ENCODE measurements at places on chromosomes 5 and 9. TPM values are rescaled to one million over a fixed set of nuclear protein-coding genes. Genes with fewer than 3 reads are reported as not detected.
A peak's percentile ranks its signal among the peaks of the same experiment; 100 is the strongest.

GRCh38 chr5:156815988-156816599 lies 34.0 kb upstream of the PPP1R2B start:
- DNase-seq = no peak

The BAAT gene
- total RNA-seq = not detected

The LIFR gene
- 17.1 TPM for total RNA-seq

- peak; percentile 36 for DNase-seq
Measured at GRCh38 chr9:37290940-37291485, 131.5 kb upstream of the GRHPR start.

The ADRA1B gene
- 4.0 TPM for total RNA-seq

GRCh38 chr5:127802477-127802865 lies 99.3 kb downstream of the CCDC192 start:
- no peak for DNase-seq

GRCh38 chr5:179323026-179323870 lies 22.0 kb downstream of the ADAMTS2 start:
- no peak for DNase-seq

The GALNT12 gene
- total RNA-seq = 8.8 TPM

- DNase-seq = peak; percentile 42
Measured at GRCh38 chr9:75239176-75239575, 150.9 kb downstream of the OSTF1 start.

DNA sequence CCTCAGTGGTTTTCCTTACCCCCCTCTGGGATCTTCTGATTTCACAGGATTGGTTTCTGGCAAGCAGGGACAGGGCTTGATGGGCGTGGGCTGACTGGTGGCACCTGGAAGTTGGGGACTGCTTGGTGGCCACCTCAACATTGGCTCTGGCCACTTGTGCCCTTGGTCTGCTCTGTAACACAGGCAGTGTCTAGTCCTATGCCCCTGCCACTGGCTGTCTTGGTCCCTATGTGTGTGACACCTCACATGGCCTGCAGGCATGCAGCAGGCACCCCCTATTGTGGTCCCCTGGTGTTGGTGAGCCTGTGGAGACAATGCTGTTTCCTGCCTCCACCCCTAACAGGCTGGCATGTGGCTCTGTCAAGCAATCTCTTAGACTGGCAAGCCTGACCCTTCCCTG lies 71.3 kb downstream of the GDA start:
- DNase-seq = no peak

GRCh38 chr9:126062158-126062886 lies 264.3 kb upstream of the MVB12B start:
- DNase-seq = no peak

The APC gene
- 15.2 TPM for total RNA-seq

DNA sequence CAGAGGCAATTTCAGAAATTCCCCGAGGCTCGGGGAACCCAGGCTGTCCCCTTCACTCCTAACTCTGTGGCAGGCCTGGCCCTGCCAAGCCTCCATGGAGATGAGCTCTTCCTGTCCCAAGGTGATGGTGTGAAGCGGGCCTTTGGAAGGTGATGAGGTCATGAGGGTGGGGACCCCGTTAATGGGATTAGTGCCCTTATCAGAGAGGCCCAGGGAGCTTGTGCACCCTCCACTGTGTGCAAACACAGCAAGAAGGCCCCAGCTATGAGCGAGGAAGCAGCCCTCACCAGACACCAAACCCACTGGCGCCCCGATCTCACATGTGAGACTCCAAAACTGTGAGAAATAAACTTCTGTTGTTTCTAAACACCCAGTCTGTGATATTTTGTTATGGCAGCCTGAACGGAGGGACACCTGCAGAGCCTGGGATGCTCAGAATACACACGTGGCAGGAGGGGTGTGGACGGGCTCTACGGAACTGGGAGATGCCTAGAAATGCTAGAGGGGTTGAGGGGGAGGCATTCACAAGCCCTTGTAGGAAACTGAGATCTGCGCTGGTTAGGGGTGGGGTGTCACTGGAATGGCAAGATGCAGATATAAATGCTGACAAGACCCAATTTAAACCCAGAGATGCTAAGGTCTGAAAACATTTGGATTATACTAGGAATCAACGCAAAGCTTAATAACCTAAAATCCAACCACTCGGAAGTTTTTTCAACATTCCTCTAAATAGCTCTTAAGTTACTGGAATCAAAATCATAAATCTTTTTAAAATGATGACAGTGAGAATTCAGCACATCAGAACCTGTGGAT lies 46.9 kb downstream of the ADAMTS2 start:
- no peak for DNase-seq

The CCNO gene
- 1.8 TPM for total RNA-seq

The ALDOB gene
- total RNA-seq = not detected

- DNase-seq = no peak
Measured at GRCh38 chr9:107960916-107961315, 471.3 kb upstream of the KLF4 start.

The CATSPER3 gene
- 0.29 TPM for total RNA-seq

The OTP gene
- not detected for total RNA-seq

GRCh38 chr9:115194216-115194615 lies 76.3 kb upstream of the TNC start:
- DNase-seq = no peak

GRCh38 chr9:132881826-132882225 lies 3.1 kb downstream of the SPACA9 start:
- no peak for DNase-seq

- no peak for DNase-seq
Measured at GRCh38 chr9:70988551-70988950, 132.9 kb downstream of the TRPM3 start.

The FGF10 gene
- not detected for total RNA-seq

DNA sequence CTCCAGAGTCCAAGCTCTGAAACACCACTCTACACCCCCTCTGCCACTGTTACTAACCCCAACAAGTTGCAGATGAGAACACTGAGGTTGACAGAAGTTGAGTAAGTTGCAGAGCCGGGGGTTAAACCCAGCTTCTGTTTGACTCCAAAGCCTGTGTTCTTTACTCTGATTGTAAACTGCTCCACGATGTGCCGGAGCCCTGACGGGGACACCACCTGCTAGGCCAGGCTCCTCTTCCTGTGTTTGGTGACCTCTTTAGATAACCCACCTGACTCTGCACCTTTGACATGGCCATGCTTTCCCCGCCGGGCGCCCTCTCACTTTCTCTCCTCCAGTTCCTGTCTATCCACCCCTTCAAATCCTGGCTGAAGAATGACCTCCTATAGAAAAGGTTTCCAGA lies 96.7 kb downstream of the PAX5 start:
- DNase-seq = no peak

The ZDHHC12 gene
- total RNA-seq = 106 TPM

- DNase-seq = no peak
Measured at GRCh38 chr9:110104261-110104809, 103.6 kb downstream of the C9orf152 start.

The PRPF4 gene
- total RNA-seq = 29.1 TPM

The GRIA1 gene
- not detected for total RNA-seq

Measured in epithelial cell of proximal tubule (primary cell).